Activated naive CD4-positive, alpha-beta T cell treated with anti-CD3 and anti-CD28 coated beads for 36 hours (primary cell): ENCODE measurements at places on chromosomes 6 and 20.

DNA sequence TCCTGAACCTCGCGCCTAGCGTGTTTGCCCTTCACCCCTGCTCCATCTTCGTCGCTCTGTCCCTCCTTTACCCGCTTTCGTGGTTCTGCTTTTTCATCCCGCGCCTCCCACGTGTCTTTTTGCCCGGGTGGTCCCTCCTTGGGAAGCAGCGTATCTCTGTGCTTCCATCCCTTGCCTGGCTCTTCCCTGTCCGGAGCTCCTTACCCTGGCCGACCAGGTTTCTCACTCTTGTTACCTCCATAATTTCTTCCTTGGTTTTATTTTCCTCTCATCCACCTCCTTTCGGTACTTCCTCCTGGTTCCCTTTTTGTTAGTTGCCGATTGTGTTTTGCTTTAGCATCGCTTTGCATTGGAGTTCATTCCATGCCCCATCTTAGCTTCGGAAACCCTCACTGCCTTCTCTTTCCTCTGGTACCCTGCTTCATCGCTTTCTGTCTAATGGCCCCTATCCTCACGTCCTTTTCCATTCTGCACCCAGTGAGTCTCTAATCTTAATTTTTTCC, 735 bp downstream of the FAM135A start:
- peaks cover 9% of the 10 kb centered on the region for H3K36me3 ChIP-seq

- H3K36me3 ChIP-seq: no peaks in the 10 kb centered on the region
- no peak overlapping the region for H3K27ac ChIP-seq
- no peak for DNase-seq
- H3K27me3 ChIP-seq: peaks cover under 1% of the 10 kb centered on the region
- H3K4me1 ChIP-seq: no peaks in the 10 kb centered on the region
- no peak overlapping the region for H3K4me3 ChIP-seq
Observed at GRCh38 chr6:107121964-107122495, 6.7 kb upstream of the BEND3 start.

DNA sequence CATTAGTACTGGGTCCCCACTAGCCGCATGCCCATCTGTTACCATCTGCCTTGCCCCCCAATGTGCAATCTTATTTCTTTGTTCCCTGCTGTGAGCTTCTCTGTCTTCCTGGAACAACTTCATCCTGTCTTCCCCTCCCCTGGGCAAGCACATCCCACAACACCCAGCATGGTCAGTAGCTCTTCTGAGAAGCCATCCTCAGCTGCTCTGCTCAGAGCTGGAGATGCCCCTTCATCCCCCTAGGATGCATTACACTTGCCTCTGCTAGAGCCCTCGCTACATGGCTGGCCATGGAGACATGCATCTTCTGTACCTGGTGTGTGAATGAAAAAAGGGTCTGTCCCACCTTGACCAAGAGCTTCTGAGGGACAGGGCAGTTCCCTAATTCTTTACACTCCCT, 141.2 kb downstream of the CDC5L start:
- no peak overlapping the region for H3K4me3 ChIP-seq
- DNase-seq: no peak
- peaks cover 8% of the 10 kb centered on the region for H3K4me1 ChIP-seq
- no peak overlapping the region for H3K27ac ChIP-seq
- no peaks in the 10 kb centered on the region for H3K36me3 ChIP-seq

DNA sequence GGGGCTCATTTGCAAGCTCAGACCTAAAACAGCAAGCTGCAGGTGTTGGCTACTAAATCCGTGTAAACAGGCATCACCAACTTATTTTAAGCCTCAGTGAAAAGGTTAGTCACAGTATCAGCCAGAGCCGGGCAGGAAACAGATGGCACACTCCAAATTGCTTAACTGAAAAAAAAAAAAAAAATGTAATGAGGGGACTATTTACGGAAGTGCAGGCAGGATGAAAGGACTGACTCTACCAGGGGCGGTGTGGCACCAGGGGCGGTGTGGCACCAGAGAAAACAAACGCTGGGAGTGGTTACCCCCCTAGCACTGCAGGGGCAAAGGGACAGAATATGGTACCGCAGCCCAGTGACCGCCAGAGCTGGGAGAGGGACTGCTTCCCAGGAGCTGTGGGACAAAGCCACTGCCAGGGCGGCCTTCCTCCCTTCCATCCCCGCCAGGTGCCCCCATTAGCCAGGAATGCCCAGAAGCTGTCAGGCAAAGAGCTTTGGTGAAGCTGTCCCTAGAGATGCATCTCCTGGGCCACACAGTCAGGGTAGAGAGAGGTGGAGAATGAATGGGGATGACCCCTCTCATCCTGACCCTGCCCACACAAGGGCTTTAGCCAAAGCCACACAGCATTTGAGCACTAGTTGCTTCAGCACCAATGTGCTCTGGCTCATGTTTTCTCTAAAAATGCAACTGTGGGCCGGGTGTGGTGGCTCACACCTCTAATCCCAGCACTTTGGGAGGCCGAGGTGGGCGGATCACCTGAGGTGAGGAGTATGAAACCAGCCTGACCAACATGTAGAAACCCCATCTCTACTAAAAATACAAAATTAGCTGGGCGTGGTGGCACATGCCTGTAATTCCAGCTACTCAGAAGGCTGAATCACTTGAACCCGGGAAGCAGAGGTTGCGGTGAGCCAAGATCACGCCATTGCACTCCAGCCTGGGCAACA, 39.6 kb upstream of the GFOD1 start:
- no peak overlapping the region for H3K4me3 ChIP-seq
- no peak overlapping the region for H3K27ac ChIP-seq
- DNase-seq: peak; percentile 60
- H3K27me3 ChIP-seq: no peaks in the 10 kb centered on the region

GRCh38 chr6:111625461-111626391, 20.0 kb upstream of the TRAF3IP2 start:
- DNase-seq: no peak
- no peak overlapping the region for H3K4me3 ChIP-seq
- no peaks in the 10 kb centered on the region for H3K27me3 ChIP-seq
- H3K27ac ChIP-seq: no peak overlapping the region
- peaks cover 3% of the 10 kb centered on the region for H3K4me1 ChIP-seq
